Stimulated activated CD4-positive, alpha-beta T cell treated with anti-CD3 and anti-CD28 coated beads, Interleukin-1b, Interleukin-23, amount 100 ng/mL, for 1 hour (primary cell): ENCODE measurements at places on chromosomes 5 and 9.

GRCh38 chr5:127785098-127785927, 82.1 kb downstream of the CCDC192 start:
- no peak for DNase-seq

DNA sequence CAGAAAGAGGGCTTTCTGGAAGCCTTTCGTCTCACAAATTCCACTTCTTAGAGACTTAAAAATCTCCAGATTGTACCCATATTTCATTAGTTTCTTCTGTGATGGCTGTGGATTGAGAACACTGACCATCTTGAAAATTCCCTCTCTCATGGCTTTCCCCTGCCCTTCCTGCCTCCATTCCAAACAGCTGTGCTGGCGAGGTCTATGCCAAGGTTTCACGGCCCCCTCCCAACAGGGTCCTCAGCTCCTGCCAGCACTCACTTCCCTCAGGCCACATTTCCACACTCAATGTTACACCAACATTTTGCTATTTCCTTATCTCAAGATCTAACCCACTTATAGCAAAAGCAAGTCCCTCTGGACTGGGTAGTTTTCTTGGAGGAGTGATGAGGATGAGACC, 40.3 kb upstream of the EQTN start:
- no peak for DNase-seq

DNA sequence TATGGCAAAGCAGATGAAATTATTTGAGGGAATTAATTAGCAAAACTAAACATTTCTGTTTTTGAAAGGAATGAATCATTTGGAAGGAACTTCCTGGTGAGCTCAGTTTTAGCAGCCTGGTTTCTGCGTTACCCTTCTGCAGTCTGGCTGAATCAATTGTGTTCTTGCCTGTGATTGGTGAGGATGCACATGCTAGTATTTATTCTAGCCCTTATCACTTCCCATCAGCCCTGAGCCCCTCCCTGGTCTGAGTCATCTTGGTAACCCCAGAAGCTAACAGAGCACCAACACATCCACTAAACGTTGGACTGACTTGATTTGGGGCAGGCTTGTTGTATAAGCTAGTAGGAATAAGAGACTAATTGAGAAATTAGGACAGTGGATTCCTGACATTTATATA, 6.6 kb downstream of the TJP2 start:
- no peak for DNase-seq

DNA sequence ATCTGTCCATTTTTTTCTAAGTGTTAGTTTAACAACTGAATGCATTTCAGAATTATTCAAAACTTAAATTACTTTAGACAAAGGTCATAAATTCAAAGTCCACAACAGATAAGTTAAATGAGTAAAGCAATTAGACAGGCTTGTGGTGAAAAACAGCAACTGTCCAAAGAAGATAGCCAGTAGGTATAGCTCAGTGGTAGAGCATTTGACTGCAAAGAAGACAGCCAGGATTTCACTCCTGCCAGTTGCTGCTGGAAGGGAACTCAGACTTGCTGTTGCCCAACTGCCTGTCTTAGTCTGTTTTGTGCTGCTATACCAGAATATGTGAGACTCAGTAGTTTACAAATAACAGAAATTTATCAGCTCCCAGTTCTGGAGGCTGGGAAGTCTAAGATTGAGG, 10.0 kb downstream of the FANCC start:
- DNase-seq: no peak

GRCh38 chr9:111271047-111271446, 59.0 kb downstream of the OR2K2 start:
- no peak for DNase-seq

- no peak for DNase-seq
These were observed 37.1 kb upstream of the CEP120 start for GRCh38 chr5:123460296-123460729.

- DNase-seq: no peak
These were observed 152.8 kb downstream of the YIPF5 start for GRCh38 chr5:144017631-144018030.

DNA sequence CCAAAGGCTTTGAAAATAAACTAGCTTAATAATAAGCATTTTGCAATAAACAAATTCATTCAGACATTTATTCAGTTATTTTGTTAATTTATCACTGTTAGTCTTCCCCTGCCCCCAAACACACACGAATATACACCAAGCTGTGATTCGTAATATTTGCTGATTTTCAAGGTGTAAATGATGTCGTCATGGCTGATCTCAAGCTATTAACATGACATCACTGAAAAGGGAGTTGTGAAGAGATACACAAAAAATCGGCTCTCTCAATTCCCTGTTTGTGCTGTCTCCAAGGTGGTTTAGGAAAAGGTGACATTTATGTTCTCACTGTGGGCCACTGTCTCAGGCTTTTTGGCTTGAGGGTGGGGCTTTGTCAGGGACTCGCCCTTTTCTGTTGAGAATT, 413.3 kb downstream of the CDH9 start:
- no peak for DNase-seq

DNA sequence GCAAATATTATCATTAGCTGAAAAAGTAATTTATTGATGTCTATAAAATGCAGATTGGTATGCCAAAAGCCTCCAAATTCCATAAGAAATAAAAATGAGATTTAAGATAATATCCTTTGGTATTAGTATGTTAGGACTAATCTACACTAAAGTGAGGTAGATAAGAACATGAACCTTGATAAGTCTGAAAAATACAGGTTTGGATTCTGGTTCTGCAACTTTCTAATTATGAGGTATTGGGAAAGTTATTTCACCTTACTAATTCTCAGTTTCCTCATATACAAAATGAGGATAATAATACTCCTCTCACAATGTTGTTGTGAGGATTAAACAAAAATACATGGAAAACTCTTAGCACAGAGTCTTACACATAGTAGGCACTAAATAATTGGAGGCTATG, 300.1 kb downstream of the NNT start:
- no peak for DNase-seq

GRCh38 chr9:133785753-133786370, 47.7 kb upstream of the SARDH start:
- no peak for DNase-seq

DNA sequence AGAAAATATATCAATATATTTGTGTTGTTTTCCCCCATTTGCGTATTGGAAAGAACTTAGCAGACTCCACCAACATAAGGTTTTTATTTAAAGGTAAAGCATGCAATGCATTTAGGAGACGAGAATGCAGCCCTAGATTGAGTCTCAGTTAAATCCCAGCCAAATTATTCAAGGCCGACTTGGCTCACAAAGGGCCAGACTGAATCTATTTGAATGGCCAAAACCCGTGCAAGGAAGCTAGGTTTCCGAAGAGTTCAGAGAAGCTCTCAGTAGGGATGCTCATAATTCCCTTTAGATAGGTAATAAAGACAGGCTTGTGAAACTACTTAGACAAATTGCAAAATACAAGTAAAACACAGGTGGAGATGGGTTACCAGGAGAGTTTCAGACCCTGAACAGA, 520.3 kb downstream of the CDH9 start:
- DNase-seq: no peak

GRCh38 chr5:111720333-111720890, 36.6 kb downstream of the NREP start:
- DNase-seq: no peak

DNA sequence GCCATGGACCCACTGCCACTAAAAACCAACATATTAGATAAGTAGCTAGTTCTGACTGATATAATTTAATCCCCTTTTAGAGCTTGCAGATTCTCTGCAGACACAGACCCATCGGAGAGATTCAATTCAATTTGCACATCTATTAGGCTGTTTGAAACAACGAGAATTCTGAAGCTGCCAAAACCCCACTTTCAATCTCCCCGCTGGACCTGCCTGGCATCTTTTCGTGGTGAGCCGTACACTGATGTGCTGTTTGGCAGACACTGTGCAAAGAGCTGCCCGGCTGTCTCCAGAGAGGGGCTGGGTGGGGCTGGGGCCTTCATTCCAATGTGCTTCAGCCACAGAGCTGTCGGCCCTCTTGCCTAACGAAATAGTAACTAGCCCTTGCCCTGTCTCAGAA, 42.1 kb upstream of the FAM240B start:
- no peak for DNase-seq

GRCh38 chr5:14659821-14660607, 4.5 kb upstream of the OTULIN start:
- DNase-seq: no peak

GRCh38 chr9:94638335-94639060, 820 bp downstream of the FBP1 start:
- DNase-seq: no peak

GRCh38 chr5:157989296-157989695, 130.4 kb upstream of the CLINT1 start:
- DNase-seq: no peak

DNA sequence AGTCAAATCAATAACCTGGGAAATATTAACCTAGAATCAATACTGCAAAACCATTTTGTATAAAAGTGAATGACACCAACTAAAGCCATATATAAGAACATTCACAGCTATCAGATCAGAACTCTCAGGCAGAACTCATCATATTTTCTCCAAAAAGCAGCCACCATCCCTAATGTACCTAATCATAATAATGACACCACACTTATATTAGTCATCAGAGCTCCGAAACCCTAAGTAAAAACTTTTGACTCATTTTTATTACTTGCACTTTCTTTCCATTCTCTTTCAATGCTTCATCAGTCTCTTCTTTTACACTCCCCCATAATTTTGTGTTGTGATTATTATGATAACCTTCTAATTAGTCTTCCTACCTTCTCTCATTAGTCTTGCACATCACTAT, 45.3 kb downstream of the INSL6 start:
- no peak for DNase-seq

DNA sequence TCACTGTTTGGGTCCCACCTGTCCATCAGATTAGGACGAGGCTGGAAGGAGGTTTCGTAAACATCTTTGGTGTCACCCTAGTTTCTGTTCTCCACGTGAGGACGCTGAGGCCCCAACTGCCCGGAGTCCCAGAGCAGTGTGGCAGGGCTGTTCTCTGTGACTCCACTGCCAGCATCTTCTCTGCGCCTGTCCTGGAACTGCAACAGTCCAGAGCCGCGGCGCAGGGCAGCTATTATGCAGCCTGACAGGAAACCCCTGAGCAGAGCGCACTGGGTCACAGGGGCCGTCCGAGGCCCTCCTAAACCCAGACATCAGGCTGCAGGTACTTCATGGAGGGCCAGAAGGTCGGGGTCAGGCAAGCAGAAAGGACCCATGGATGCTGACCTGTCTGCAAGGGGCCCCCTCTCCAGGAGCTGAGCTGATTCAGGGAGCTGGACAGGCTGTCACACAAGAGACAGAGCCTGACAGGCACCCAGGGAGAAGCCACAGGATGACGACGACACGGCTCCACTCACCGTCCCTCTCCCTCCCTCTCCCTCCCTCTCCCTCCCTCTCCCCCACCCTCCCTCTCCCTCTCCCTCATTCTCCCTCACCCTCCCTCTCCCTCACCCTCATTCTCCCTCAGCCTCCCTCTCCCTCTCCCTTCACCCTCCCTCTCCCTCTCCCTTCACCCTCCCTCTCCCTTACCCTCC, 31.7 kb downstream of the DBH start:
- no peak for DNase-seq

DNA sequence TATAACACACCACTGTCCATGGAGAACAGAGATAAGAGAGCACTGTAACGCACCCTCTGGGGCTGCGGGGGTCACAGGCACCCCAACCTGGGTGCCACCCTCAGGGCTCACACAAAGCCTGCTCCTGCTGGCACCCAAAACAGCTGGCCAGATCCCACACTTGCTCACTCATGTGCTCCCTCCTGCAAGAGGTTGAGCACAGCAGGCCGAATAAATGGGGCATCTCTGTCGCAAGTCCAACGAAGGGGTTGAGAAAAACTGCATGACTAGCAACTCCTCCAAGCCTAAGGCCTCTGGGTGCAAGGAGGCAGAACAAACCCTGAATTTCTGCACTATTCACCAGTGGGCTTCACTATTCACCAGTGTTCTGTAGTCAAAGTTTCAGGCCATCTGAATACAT, 80.3 kb downstream of the SECISBP2 start:
- DNase-seq: no peak

- DNase-seq: no peak
These were observed 63.1 kb upstream of the UBAC1 start for GRCh38 chr9:136024286-136024685.

DNA sequence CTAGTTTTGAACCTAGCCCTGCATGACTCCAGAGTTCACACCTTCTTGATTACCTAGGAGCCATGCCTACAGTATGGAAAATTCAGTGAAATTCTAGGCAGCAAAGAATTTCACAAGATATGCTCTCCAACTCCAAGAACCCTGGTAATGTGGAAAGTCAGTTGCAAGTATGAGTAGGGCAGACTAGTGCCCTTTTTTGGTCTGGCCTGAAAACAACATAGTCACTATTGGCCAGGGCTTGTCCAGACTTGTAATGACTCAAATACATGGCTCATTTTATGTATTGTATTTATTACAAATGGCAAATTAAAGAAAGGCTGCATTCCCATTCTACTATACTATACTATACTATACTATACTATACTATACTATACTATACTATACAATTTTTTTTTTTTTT, 160.4 kb downstream of the ESM1 start:
- DNase-seq: no peak

DNA sequence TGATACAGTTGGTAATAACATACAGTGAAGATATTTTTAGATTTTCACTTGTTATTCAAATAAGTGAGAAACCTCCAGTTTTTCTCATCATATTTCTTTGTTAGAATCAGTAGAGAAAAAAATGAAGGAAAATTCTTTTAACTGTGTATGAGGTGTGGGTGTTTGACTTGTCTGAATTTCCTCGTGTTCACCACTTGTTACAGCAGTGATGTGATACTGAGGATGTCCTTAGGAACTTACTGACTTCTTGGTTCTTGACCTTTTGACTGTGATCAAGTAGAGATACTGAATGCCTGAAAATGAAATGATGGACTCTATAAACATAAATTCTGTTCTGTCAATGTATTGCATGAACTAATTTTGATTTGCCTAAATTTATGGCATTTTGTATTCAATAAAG, 10.7 kb downstream of the PBX3 start:
- no peak for DNase-seq

DNA sequence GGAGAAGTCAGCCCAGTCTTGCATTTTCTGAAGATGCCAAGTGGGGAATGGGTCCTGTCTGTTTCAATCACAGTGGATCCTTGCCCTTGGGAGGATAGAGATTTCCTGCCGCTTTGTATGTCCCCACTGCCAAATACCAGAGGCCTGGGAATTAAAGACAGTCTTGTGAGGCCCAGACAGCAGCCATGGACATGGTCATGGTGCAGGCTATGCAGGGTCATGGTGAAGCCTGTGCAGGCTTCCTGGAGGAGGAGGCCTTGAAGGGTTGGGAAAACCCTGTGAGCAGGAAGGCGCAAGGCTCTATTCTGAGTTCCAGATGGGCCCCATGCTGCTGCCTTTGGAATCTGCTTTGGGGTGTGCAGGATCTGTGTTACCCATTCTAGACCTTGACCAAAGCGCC, 57.3 kb upstream of the PITX1 start:
- DNase-seq: no peak

DNA sequence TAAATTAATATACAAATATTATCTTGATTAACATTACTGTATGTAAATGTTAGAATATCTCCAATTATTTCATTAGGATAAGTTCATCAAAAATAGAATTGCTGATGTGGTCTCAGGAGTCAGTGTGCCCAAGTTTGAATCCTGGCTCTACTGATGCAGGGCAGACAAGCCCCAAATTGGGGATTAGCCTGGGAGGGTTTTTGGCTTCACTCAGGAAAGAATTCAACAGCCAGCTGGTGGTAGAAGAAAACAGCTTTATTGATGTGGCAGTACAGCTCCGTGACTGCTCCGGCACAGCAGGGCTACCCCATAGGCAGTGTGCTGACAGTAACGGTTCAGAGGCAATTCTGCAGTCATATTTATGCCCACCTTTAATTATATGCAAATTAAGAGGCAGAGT, 32.5 kb downstream of the COL27A1 start:
- no peak for DNase-seq
